Activated CD4-positive, alpha-beta T cell treated with anti-CD3 and anti-CD28 coated beads, Interleukin-2, amount 50 U/mL, for 24 hours (primary cell): ENCODE measurements at places on chromosomes 7 and 10.
A peak's percentile ranks its signal among the peaks of the same experiment; 100 is the strongest.

GRCh38 chr10:118216571-118217170 is 125.5 kb downstream of the FAM204A start:
- no peak for DNase-seq

- no peak for DNase-seq
These were observed 31.7 kb downstream of the ASAH2 start for GRCh38 chr10:50219646-50220045.

- DNase-seq = peak; percentile 47
These were observed 46.2 kb downstream of the GPAM start for GRCh38 chr10:112137154-112137987.

GRCh38 chr7:111429781-111430180 is 132.5 kb downstream of the IMMP2L start:
- DNase-seq = no peak

DNA sequence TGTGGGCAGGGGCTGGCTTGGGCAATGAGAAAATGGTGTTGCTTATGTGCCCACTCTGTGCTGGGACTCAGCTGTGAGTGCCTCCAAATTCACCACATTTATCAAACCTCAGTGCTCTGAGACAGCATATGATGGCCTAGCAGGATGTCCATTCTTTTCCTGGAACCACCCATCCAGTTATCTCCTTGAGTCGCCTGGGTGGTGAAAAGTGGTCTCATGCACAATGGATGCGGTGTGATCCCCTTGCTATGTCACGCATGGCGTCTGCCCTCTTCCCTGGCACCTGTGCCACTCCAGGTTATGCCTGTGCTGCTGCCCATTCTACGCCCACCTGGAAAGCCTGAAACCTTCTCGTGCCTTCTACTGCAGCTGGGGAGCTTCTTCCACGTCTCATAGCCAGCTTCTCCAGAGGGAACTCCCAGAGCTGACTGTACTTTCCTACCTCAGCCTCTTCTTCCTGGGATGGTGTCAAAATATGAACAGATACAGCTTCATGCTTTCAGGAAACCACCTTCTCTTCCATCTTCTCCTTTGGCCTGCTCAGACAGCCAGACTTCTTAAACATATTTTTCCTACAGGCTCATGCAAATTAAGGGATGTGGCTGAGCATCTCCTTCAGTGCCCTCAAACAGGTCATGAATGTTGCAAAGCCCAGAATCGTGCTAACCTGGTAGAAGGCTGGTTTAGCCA is 147.3 kb downstream of the PFKFB3 start:
- no peak for DNase-seq
